Effector CD8-positive, alpha-beta T cell (primary cell): ENCODE measurements at places on chromosomes 7 and 10.
A peak's percentile ranks its signal among the peaks of the same experiment; 100 is the strongest.

DNA sequence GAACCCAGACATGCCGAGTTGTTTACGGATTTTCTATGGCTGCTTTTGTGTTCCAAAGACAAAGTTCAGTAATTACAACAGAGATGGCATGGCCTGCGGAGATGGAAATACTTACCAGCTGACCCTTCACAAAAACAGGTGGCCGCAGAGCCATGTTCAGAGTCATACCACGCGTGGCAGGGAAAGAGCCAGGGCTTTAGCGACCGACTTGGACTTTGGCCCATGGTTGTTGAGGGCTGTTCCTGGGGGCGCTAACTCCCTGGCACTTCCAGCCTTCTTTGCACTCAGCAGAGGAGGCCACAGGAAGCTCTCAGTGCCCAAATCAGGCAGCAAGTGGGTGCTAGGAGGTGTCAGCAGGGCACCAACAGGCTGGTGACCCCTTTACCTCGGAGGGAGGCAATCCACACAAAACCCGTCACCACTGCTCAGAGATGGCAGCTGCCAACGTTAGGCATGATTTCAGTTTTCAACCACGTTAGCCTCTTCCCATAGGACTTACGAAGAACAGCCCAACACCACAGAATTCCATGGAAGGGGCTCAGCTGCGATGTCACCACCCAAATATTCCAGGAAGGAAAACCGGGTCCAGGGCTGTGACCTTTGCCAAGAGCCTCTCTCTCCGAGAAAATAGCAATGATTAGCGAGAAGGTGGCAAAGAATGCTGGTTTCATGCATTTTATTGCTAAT is 21.4 kb upstream of the CNPY1 start:
- no peak for DNase-seq

GRCh38 chr10:72044417-72045041 is 43.8 kb downstream of the SPOCK2 start:
- no peak for DNase-seq

GRCh38 chr10:46555713-46556514 is 544 bp downstream of the GPRIN2 start:
- DNase-seq: no peak

GRCh38 chr7:70193514-70193913 is 595.2 kb downstream of the AUTS2 start:
- no peak for DNase-seq

DNA sequence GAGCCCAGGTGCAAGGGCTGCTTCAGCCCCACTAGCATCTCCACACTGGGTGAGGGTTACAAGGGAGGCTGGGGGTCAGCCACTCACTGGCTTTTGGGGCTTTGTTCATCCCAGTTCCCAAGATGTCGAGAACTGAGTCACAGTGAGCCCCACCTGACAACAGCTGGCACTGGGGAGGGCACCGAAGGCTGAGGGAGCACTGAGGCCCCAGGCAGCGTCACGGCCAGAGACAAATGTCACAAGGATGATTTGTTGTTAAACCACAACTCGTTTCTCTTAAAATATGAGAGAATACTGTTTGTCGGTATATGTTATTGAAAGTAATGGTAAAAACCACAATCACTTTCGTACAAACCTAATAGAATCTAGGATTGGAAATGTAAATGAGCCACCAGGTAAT is 219.9 kb downstream of the CELF2 start:
- no peak for DNase-seq

DNA sequence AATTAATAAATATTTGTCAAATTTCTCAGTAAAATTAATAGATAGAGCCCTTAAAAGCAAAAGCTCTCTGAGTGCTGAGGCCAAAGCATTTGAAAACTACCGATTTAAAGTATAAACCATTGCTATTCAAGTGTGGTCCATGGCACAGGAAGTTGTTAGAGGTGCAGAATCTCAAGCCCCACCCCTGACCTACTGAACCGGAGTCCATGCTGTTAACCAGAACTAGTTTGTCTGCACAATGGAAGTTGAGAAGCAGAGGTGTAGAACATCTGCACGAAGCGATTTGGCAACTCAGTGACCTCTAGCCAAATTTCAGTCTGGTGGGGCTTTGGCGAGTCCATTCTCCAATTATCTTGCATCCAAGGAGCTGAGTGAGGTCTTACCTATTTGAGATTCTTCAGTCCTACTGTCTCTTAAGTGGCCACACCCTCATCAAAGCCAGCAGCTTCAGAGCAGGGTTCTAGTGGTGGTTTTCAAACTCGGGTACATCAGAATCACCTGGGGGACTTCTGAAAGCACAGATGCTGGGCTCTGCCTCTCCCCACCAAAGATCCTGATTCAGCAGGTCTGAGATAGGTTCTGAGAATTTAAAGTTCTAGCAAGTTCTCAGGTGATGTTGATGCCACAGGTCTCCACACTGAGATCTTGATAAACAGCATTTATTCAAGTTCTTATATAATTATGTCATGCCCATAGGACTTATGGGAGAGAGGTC is 96.8 kb upstream of the SAMD8 start:
- no peak for DNase-seq

DNA sequence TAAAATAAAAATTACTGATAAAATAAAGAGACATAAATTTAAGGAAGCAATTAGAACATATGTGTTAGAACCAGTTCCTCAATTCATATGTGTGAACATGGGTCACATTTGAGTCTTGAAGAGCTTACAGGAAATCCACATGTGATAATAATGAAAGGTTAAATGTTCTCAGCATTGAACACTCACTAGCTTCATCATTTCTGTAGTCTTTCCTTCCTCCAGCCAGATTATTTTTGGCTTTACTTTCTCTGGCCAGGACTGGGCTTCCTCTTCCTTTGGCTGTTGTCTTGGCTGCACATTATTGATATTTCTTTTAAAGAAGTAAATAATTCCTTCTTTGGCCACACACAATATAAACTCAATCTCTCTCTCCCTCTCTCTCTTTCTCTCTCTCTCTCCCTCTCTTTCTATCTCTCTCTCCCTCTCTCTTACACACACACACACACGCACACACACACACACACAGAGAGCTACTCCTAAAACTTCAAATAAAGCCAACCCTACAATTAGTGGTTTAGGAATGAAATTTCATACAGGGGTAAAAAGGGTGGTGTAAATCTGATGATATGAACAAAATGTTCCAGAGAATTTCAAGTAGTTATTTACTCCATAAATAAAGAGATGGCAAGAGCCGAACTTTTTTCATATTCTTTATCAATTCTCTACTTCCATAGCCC is 171.2 kb downstream of the REEP3 start:
- no peak for DNase-seq

DNA sequence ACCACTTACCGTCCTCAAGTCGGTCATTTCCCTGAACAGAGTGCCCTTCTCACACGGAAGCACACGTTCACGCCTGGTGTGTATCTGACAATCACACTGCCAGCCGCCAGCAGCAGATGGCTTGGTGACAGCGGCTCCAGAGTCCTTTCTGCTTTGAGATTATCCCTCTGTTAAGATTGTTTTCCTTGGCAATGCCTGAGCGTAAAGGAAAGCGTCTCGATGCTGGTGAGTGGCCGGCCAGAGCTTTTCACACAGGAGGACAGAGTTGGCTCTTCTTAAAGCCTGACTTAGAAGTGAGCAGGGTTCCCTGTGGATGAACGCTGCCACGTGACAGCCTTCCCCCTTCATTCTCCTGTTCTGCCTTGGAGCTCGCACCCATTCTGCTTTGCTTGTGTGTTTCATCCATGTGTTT is 22.1 kb upstream of the PRKAR1B start:
- DNase-seq: no peak

DNA sequence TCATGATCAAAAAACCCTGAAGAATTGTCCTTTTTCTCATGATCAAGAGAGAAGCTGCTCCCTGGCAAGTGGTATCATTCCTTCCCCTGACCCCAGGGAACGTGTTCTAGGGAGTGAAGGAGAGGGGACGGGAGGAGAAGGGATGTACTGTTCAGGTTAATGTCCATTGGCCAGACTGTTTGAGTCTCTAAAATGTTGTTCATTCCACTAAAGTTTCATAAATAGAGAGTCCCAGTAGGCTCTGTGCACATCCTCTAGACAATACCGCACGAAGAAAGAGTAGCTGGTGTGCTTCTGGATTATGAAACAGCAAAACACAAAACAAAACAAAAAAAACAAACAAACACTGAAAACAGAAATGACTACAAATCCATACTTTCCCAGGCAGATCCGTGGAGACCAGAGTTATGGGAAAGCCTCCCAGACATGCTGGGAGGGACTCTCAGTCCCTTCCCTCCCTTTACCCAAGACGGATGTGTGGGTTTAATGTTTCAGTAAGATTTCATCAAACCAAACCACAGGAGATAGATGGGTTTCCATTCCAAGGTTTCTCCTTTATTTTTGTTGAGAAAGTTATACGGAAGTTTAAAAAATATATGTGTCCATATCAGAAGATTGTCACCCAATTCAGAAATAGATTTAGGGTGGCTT is 66.5 kb upstream of the TNS3 start:
- DNase-seq: no peak

DNA sequence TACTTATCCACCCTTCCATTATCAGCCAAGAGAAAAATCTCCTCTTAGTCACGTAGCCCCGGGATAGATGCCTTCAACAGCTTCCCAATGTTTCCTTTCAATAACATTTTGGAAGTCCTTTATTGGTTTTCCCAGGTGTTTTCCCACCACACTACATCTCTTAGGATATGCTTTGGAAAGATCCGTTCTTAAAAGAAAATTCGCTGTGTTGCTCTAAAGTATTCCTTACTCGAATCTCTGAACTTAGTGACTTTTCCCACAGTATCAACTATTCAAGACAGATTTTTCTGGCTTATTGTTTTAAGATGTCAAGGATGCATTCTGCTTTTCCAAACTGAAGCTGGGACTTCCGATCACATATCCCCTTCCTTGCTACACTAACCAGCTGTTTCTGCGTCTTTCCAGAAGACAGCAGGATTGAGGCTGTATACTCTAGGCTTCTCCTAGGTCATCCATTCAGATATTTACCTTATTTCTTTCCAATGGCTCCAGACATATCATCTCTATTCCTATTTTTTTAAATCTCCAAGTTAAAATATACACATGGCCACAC is 36.5 kb upstream of the SVIL start:
- no peak for DNase-seq

DNA sequence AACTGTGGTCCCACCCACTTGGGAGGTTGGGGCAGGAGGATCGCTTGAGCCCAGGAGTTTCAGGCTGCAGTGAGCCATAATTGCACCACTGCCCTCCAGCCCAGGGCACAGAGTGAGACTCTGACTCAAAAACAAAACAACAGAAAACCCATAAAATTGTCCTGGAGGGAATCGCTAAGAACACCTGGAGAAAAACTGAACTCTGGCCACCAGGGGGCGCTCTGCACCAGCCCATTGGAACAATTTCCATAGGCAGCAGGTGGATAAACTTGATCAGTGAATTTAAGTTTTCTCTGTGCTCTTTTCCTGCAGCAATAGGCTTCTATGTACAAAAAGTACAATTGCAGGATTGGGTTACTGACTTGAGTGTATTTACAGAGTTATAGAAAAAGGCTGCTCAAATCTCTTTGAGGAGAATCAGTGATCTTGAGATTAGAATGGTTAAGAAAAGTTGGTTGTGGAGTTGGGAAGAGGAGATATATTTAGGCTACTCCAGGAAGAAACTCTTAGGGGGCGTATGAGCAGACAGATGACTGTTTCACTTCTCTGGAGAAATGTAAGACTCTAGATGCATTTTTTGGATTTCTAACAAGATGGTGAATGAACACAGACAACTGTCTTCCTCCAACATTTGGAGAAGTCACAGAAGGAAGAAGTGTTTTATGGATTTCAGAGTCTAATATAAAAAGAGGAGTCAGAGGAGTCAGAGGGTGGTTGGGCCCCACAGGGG is 274.9 kb upstream of the GALNT17 start:
- DNase-seq: peak; percentile 6

DNA sequence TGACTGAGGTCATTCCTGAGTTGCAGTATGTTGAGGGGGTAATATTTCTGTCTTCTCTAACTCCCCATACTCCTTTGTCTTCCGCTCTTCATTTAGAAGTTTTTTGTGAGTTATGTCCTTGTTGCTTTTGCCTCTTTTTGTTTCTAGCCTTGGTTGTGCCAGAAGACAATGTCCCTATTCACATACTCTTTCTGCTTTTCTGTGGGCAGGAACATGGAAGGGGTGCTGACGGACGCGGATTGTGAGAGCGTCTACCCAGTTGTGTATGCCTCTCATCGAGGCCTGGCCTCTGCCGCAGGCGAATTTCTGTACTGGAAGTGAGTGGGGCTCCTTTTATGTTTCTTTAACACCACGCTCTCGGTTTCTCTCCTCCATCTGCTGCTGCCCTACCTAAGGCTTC is 20.5 kb downstream of the STAG3 start:
- DNase-seq: no peak

- no peak for DNase-seq
These were observed 4.8 kb upstream of the KNDC1 start for GRCh38 chr10:133154996-133155778.

- DNase-seq: no peak
These were observed 132.7 kb downstream of the GATA3 start for GRCh38 chr10:8187171-8187666.

DNA sequence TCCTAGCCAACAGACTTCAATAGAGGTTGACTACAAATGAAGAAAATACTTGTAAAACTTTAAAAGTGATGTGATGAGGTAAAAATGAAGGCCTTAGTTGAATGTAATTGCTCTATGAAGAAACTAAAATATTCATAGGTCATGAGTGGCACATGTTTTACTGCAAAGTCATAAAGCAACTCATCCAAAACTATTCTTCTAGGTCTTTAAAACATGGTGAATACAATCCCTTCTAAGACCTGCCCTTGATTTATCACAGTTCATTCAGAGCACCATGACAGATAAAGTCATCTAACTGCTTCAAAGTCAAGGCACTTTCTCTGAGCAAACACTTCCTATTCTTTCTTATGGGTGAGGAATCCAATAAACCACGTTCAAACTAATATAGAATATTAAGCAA is 713.5 kb downstream of the SORCS1 start:
- no peak for DNase-seq

DNA sequence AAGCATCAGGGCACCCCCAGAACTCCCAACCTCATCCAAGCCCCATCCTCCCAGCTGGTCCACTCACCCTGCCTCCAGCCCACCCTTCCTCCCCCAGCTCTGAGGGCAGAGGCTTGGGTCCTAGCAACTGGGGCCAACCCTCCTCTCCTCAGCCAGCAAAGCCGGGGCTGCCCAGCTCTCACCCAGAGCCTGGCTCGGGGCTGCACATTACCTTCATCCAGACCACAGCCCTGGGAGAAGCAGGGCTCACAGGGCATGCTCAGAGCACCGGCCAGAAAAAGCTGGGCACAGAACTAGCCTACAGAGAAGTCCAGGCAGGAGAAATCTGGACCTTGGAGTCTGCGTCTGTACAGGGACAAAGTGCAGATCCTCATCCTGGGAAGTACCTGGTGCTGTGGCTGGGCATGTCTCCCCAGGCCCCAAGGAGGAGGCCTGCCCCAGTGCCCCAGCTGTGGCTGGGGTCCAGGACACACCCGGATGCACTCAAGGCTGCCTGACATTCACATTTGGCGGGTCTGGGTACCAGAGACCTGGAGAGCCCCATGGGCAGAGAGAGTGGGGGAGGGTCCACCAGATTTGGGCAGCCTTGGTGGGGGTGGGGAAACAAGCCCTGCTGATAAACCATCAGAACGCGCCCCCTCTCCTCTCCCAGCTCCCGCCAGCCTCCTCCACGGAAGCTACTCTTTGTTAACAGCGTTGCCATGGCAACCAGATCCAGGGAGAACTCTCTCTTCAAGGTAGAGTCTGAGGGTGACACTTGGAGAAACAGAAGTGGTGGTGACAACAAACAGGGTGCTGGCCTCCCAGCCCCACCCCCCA is 5.1 kb downstream of the RASGEF1A start:
- DNase-seq: no peak

- DNase-seq: no peak
These were observed 266.5 kb downstream of the GPR158 start for GRCh38 chr10:25441270-25441669.

GRCh38 chr7:17105701-17106100 is 192.8 kb upstream of the AHR start:
- DNase-seq: no peak
